ENCODE measurements at places on chromosomes 5 and 9.

DNA sequence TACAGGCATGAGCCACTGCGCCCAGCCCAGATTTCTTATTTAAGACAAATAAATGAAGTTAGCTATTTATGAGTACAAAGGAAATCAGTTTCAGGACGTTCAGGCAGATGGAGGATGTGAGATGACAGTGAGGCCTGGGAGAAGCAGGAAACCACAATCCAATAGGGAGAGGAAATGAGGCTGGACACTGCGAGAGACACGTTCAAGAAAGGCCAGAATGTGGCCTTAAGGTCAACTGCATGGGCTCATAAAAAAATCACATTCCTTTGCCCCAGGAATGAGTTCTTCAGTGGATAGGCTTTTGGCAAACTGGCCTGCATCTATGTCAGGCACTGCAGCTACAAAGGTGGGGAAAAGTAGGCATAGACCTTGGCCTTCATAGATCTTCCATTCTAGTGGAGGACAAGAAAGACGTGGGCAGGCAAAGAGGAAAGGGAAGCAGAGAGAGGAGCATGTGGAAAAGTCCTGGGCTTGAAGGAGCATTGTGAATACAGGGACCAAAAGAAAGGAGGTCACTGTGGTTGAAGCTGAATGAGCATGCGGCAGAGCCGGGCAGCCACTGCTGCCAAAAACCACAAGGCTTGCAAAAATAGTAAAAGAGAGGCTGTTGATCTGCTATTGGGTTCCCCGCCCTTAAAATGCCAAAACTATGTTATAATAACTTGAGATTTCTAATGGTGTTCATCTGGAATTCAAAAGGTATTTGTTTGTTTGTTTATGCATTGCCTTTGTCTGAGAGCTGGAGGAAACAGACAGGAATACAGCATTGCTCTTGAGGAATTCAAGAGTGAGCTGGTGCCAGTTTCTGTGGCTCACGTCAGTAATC lies 133.0 kb downstream of the GNA14 start:
- peak; percentile 88 for DNase-seq

GRCh38 chr5:175889910-175890684 lies 18.7 kb downstream of the CPLX2 start:
- DNase-seq = no peak

DNA sequence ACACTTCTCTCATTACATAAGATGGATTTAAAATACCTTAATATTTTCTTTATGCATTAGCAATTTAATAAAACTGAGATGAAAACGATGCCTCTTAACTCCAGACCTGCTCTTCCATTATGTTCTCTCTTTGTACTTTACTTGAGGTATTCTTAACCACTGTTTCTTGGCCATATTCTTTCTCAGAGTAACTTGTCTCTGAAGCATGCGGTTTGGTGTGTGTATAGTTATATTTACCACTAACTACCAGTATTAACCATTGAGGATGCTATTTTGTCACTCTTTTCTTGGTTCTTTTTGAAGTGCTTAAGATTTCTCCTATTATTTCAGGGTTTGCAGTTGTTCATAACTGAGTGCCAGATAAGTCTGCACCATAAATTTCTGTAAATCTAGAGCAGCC lies 17.9 kb downstream of the TMEM167A start:
- DNase-seq = no peak

- DNase-seq = peak; percentile 3
Measured at GRCh38 chr9:104177003-104177611, 83.0 kb downstream of the SMC2 start.

GRCh38 chr5:125377141-125377540 lies 630.7 kb upstream of the ZNF608 start:
- DNase-seq = no peak

DNA sequence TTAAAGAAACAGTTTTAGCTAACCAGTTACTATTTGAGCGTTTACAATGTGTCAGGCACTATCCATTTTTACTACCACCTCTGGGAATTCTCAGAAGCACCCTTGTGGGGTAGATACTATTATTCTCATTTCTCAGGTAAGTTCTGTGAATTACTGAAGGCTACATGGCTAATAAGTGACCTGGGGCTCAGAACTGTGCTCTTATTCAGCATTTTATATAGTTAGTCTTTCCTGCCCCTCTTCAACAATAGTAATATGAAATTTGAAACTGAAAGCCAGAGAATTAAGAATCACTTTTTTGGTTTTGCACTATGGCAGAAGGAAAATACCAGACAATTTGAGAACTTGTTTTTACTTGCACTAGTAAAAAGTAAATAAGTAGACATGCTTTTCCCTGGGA lies 11.8 kb downstream of the ELL2 start:
- DNase-seq = no peak
